ENCODE measurements at places on chromosomes 6 and 20.
A peak's percentile ranks its signal among the peaks of the same experiment; 100 is the strongest.

DNA sequence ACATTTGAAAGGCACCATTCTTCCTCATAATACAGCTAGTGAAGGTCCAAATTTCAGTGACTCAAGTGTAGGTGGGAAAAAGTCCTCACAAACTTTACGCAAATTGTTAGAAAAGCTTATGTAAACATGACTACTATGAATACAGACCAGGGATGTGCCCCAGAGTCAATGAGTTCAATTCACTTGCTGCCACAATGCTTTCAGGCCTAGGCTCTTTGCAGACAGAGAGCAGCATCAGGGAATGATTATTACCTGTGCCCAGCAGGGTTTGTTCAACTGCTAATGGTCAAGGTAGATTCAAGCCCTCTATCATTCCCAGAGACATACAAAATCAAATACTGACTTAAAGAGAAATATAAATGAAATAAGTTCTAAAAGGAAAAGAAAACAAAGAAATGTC, 84.0 kb downstream of the LAMA2 start:
- DNase-seq, result no peak

- DNase-seq, result no peak
These were observed 35.1 kb upstream of the SALL4 start for GRCh38 chr20:51837436-51837835.

DNA sequence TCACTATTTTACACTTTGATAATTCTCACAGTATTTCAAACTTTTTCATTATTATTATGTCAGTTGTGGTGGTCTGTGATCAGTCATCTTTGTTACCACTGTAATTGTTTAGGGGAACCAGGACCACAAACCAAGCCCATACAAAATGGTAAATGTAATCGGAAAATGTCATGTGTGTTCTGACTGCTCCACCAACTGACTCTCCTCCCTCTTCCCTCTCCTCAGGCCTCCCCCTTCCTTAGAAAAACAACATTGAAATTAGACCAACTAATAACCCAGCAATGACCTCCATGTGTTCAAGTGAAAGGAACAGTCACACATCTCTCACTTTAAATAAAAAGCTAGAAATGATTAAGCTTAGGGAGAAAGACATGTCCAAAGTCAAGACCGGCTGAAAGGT, 63.8 kb downstream of the GMDS start:
- DNase-seq, result no peak

DNA sequence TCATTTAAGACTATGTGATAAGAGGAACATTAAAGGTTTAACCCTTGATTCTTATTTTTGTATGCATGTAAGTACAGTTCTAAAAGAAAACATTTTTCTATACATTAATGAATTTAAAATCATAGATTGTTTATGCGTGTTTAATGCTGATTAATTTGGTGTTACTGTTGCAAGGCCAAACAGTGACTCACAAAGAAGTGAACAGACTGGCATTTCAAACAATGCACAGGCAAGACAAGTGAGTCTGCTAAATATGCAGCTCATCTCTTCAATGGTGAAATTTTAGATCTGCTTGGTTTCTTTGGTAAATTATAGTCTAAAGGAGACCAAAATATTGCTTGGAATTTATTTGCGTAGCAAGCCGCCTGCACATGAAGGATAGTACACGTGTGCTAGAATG, 417.4 kb upstream of the SOX4 start:
- no peak for DNase-seq

GRCh38 chr6:97053643-97054411, 129.3 kb downstream of the KLHL32 start:
- DNase-seq, result no peak

DNA sequence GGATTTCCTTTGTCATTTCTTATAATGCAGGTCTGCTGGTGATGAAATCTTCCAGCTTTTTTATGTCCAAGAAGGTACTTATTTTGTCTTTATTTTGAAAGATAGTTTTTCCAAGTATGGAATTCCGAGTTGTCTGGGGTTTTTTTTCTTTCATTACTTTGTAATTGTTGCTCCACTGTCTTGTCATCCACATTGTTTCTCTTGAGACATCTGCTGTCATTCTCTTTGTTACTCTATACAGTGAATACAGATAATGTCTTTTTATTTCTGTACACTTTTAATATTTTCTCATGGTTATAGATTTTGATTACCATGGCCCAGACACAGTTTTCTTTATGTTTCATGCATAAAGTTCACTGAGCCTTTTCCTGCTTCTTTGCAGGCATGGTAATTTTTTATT, 133.1 kb downstream of the SYCP2 start:
- DNase-seq, result no peak

DNA sequence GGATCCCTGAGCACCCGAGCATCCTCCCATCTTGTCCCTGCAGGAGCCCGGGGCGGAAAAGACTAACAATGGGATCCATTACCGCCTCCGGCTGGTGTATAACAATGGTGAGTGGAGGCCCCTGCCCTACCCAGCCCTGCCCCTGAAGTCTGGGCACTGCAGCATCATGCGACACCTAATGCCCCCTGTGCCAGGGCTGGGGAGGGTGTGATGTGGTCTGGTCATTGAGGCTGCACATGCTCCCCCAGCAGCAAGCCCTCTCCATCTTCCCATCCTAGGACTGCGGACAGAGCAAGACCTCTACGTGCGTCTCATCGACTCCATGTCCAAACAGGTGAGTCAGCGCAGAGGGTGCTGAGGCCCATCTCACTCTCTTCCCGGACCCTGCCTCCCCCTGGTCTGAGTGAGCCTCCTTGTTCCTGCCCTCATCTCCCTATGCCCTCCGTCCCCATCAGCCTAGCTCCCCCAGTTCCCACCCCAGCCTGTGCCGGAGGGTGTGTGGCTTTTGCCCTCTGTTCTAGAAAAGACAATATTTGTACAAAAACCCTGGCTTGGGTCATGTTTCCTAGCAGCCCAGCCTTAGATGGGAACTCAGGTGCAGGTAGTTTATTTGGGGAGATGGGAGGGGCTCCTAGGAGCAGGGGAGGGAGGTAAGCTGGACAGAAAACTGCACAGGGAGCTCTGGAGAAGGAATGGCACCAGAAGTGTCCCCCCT, 13.5 kb downstream of the EBF4 start:
- DNase-seq, result no peak

- DNase-seq, result no peak
These were observed 188.0 kb upstream of the RAB32 start for GRCh38 chr6:146355521-146356100.

DNA sequence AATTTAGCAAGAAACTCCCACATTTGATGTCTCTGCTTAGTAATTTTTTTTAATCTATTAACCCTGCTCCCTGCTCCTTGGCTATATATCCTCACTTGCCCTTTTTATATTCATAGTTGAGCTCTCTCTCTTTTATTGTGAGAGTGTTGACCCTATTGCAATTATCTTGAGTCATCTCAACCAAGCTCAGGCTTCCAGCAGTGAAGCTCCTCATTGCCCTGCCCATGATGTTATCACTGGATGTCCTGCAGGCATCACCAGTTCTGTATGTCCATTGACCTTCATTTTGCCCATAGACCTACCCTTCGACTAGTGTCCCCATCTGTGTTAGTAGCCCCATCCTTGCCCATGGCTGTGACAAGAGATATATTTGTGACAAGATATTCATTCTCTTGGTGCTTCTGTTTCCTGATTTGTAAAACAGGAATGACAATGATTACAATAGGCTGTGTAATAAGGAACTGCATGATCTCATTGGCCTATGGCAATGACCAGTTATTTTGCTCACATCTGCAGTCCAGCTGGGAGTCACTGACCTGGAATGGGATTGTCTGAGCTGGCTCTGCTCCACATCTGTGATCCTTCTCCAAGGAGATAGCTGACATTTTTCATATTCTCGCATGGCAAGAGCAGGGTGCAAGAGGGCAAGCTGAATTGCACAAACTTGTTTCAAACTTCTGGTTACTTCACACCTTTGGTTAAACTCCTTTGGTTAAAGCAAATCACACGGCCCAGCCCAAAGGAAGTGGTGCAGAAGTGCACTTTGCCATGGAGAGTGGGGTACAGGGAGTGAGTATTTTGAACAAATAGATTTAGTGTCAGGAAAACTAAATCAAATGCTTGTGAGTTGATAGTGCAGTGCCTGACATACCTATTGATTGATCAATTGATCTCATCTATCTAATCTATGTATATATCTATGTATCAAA, 47.7 kb upstream of the CST5 start:
- DNase-seq, result no peak

GRCh38 chr6:129251669-129252376, 368.9 kb downstream of the LAMA2 start:
- DNase-seq, result peak; percentile 74

- no peak for DNase-seq
These were observed 7.2 kb downstream of the BTBD9 start for GRCh38 chr6:38632490-38632889.

DNA sequence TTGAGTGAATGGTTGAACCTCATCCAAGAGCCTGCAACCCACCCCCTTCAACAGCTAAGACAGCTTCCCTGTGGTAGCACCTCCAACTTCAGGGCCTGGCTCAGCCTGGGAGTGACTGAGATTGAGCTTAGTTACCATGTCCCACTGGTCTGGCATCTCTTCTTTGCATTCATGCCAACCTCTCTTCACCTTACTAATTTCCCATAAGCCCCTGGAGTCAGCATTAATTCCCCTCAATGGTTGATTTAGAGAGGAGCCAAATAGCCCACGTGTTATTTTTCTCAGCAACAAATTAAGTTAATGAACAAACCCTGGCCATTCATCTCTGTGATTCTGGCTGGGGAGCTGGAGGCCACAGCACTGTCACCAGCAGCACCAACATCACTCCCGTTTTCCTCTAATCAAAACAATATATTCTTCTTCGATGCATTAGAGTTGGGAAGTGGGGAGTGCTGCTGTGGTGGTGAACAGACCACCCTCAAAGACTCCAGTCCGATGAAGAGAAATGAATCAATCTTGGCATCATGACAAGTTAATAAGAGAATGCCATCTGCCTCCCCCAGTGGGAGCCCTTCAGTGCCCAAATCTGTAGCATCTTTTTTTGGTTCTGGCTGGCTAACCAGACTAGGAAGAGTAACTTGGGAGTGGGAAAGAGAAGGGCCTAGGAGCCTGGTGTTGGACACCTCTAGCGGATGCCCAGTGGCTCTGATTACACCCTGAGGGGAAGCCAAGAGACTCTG, 316.9 kb upstream of the RNF24 start:
- peak; percentile 18 for DNase-seq

- peak; percentile 66 for DNase-seq
These were observed 8.6 kb downstream of the SNX9 start for GRCh38 chr6:157831424-157832249.

DNA sequence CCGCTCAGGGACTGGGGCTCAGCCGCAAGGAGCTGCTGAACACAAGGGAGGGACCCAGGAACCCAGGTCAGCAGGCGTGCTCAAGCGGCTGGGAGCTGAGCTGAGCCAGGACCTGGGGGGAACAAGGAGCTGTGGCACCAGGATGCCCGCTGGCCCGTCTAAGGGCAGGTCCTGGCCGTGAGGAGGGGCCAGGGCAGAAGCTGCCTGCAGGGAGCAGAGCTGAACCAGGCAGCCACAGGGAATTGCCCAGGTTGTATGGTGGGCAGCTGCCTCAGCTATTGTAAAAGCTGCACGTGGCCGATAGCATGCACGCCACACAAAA, 133.3 kb downstream of the AGPAT4 start:
- DNase-seq, result no peak

DNA sequence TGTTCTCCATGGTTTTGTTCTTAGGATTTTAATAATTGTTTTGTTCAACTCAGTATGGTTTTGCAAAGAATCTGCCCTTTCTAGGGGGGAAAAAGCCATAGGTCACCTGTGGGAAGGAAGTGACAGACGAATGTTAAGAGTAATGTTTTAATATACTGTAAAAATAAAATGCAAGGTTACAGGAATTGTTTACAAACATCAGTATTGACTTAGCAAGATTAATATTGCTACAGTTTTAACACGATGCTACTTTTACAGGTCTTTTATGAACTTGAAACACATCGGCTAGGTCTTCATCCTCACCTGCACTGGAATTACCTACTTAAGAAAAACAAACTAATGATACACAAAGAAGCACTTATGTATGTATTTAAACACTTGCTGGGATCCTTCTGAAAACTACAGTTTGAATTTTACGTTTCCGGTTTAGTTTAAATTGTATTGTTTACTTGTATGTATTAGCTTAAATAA, 1.7 kb upstream of the NKX2-4 start:
- DNase-seq, result no peak

GRCh38 chr6:96478695-96479094, 42.9 kb upstream of the UFL1 start:
- no peak for DNase-seq

DNA sequence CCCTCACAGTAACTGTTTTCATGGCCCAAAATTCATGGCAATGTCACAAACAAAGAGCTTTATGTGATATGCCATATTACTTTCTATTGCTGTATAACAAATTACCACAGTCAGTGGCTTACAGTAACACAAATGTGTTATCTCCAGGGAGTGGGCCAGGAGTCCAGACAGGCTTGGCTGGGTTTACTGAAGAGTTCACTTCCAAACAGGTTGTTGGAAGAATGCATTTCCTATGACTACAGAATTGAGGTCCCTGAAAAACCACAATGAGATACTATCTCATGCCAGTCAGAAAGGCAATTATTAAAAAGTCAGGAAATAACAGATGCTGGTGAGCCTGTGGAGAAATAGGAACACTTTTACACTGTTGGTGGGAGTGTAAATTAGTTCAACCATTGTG, 431.9 kb downstream of the PKHD1 start:
- DNase-seq, result no peak

DNA sequence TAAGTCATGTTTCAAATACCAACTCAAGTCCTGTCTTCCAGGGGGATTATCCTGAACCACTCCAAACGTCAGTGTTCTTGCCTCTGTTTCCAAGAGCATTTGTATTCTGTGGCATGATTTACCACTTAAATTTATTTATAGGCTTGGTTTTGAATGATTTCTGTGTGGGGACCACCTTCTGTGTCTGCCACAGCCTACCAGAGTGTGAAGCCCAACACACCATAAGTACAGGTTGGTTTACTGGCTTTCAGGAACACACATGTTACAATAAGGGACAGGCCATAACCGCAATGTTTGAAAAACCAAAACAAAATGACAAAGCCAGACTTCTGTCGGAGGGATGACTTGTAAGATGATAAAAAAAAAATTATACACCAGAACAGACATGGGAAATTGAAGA, 56.5 kb upstream of the MAP3K7 start:
- DNase-seq, result peak; percentile 29

DNA sequence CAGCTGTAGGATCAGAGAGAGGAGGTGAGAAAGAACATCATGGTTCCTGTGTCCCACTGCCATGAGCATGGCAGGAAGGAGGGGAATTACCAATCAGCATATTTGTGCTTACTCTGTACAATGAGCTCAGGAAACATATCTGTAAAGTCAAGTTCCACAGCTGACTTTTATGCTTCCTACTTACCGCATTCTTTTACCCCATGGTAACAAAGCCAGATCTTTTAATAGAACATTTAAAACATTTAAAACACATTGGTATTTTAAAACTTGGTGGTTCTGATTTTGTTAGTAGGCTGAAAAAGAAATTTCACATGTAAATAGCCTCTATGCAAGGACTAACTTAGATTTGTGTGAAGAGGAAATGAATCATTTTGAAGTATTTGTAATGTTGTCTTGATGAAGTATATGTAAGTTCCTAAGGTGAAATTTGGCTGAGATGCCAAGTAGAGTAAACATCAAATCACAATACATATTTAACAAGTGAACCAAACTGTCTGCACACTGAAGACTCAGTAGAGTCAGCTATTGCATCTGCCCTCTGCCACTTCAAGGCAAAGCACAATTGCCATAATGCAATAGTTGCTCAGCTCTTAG, 114.7 kb downstream of the GJA10 start:
- DNase-seq, result no peak

- DNase-seq, result no peak
These were observed 183.9 kb downstream of the ZMYND8 start for GRCh38 chr20:47172579-47172978.

Measured in ELF-1 (cell line).